HFFc6 (cell line): ENCODE measurements at places on chromosomes 6 and 20. TPM values are rescaled to one million over a fixed set of nuclear protein-coding genes. Genes with fewer than 3 reads are reported as not detected.
A peak's percentile ranks its signal among the peaks of the same experiment; 100 is the strongest.

DEFB132 gene
- total RNA-seq, result not detected in 2 replicates

DNA sequence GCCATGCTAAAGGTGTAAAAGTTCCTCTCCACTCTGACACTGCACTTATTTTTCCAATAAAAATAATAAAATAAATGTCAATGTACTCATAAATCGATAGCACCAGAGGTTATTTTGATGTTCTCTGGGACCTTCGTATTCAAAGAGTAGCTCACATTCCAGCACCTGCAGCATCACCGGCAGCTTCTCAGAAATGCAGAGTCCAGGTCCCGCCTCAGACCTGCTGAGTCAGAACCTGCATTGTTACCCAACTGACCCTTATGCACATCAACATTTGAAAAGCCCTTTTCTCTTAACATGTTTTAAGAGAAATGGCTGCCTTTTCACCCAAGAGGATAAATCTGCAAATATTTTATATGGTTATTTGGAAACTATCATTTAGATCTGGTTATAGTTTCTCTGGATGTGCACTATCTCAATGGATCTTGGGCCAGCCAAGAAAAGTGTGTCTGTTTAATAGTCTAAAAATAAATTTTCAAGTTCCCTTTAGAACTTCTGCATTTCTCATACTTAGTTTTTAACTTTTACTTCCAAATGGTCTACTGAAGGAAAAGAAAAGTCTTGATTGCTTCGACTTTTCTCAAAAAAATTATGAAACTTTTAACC is 216.2 kb upstream of the PRDM1 start:
- no peak for DNase-seq
- H3K4me1 ChIP-seq, result no peaks in the 10 kb centered on the region; the same call in 1 of the 2 replicates
- H3K36me3 ChIP-seq, result no peaks in the 10 kb centered on the region
- H3K4me3 ChIP-seq, result no peak overlapping the region
- peaks cover 4% of the 10 kb centered on the region for H3K27me3 ChIP-seq

GRCh38 chr6:119426619-119427018 is 77.1 kb upstream of the MAN1A1 start:
- no peak overlapping the region for H3K27ac ChIP-seq
- no peaks in the 10 kb centered on the region for H3K4me1 ChIP-seq
- no peak overlapping the region for H3K4me3 ChIP-seq
- DNase-seq, result no peak
- no peaks in the 10 kb centered on the region; the same call in none of the 2 replicates for H3K27me3 ChIP-seq
- H3K36me3 ChIP-seq, result no peaks in the 10 kb centered on the region

BHLHE23 gene
- total RNA-seq, result not detected in 3 replicates

PAK1IP1 gene
- total RNA-seq, result 17.1 and 18.6 TPM in 2 replicates

DNA sequence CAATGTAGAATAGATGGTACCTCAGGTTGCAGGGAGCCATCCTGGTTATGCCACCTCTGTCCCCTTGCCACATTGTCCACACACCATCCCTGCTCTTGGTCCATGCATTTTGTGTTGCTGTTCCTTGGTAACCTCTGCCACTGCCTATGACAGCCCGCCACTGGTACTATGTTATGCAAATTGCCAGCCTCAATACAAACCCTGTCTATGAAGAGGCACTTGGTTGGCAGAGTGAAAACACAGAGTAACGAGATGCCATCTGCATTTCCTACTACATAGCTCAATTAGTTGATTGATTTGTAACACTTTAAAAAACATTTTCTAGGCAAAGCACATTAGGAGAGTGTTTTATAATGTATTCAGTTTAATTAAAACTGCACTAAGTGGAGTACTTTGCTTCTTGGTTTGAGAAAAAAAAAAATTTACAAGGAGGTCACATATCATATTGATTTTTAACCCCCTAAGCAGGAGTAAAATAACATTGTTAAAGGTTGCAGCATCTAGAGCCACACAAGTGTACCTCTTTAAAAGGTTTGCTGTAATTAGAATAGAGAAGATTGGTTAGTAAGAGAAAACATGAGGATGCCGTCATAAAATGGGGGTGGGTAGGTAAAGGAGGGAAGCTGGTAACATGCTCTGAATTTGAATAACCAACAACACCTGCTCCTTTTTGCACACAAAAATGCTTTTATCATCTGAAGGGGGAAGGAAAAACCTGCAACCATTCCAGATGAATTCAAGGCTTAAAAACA is 817.1 kb downstream of the KIF16B start:
- H3K4me1 ChIP-seq, result no peaks in the 10 kb centered on the region
- H3K27me3 ChIP-seq, result no peaks in the 10 kb centered on the region; the same call in 1 of the 2 replicates
- no peak overlapping the region for H3K4me3 ChIP-seq
- no peak overlapping the region for H3K27ac ChIP-seq
- no peaks in the 10 kb centered on the region for H3K36me3 ChIP-seq

- H3K4me3 ChIP-seq, result no peak overlapping the region
- peaks cover 14% of the 10 kb centered on the region for H3K36me3 ChIP-seq
- no peak overlapping the region for H3K27ac ChIP-seq
These were observed 123.0 kb downstream of the DTNBP1 start for GRCh38 chr6:15539722-15540270.

DNA sequence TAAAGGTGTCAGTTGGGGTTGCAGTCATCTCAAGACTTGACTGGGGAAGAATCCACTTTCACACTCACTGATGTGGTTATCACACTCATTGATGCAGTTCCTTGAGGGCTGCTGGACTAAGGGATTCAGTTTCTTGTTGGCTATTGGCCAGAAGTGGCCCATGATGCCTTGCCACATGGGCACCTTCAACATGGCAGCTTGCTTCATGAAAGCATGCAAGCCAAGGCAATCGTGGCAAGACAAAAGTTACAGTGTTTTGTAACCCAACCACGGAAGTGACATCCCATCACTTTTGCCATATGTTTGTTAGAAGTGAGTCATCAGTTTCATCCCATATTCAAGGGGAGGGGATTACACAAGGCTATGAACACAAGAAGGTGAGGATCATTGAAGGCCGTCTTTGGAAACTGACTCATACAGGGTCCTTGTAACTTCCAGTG is 3.8 kb upstream of the RANBP9 start:
- DNase-seq, result no peak
- no peaks in the 10 kb centered on the region; the same call in 1 of the 2 replicates for H3K27me3 ChIP-seq
- peaks cover 8% of the 10 kb centered on the region; the same call in 1 of the 2 replicates for H3K36me3 ChIP-seq

- no peak overlapping the region for H3K27ac ChIP-seq
- no peaks in the 10 kb centered on the region; the same call in 1 of the 2 replicates for H3K4me1 ChIP-seq
- H3K4me3 ChIP-seq, result no peak overlapping the region
- peak; percentile 28 for DNase-seq
- H3K27me3 ChIP-seq, result peaks cover 21% of the 10 kb centered on the region
These were observed 176.7 kb downstream of the BMP7 start for GRCh38 chr20:57089699-57090144.

GRCh38 chr6:16901782-16902181 is 140.5 kb upstream of the ATXN1 start:
- no peak overlapping the region for H3K4me3 ChIP-seq
- no peak for DNase-seq
- H3K36me3 ChIP-seq, result no peaks in the 10 kb centered on the region
- peaks cover 33% of the 10 kb centered on the region for H3K4me1 ChIP-seq
- H3K27me3 ChIP-seq, result no peaks in the 10 kb centered on the region

DNA sequence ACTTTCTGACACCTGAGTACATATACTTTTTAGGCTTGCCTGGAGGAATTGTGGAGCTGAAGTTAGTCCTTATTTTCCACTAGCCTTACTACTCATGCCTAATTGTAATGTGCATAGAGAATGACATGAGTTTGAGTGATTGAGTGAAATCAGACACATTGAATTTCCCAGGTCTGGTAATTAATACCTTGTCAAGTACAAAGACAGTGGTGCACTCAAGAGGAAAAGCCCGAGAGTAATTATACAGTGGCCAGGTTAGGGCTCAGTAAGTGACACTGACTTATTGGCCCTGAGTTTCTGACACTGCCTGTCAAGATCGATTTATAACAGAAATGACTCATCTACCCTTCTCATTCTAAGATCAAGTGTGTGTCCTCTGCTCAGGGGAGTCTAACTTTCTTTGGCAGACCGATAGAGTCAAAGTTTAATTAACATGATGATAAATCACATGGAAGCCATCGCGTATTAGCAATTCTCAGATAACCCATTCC is 288.3 kb downstream of the TPBG start:
- H3K27me3 ChIP-seq, result peaks cover 14% of the 10 kb centered on the region; the same call in 1 of the 2 replicates
- DNase-seq, result no peak
- H3K4me1 ChIP-seq, result no peaks in the 10 kb centered on the region
- no peaks in the 10 kb centered on the region for H3K36me3 ChIP-seq

DNA sequence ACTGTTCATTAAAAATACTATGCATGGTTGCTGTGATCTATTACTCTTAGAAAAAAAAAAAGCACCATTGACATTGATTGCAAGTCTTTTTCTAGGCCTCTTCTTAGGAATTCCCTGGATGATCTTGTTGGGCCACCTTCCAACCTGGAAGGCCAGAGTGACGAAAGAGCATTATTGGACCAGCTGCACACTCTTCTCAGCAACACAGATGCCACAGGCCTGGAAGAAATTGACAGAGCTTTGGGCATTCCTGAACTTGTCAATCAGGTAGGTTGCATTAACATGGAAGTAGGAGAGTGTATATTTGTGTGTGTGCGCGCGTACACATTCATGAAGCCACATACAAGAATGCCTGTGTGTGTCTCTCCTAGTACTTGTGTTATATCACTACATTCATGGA is 140.4 kb downstream of the NCOA3 start:
- H3K4me1 ChIP-seq, result 0 out of 2 replicates have a peak, but pooled peaks cover 4% of the 10 kb centered on the region
- no peak overlapping the region for H3K27ac ChIP-seq

WFDC10B gene
- not detected in 3 replicates for total RNA-seq
